ENCODE measurements at places on chromosomes 3 and 15.

GRCh38 chr3:66534304-66534845 is 33.6 kb upstream of the LRIG1 start:
- H3K27ac ChIP-seq, result no peak overlapping the region
- DNase-seq, result no peak
- H3K27me3 ChIP-seq, result no peaks in the 10 kb centered on the region
- no peaks in the 10 kb centered on the region for H3K36me3 ChIP-seq
- H3K4me1 ChIP-seq, result no peaks in the 10 kb centered on the region

- no peaks in the 10 kb centered on the region for H3K36me3 ChIP-seq
- peaks cover 26% of the 10 kb centered on the region for H3K4me1 ChIP-seq
- peak; percentile 87 for DNase-seq
- peak overlapping the region; percentile 30 for H3K27ac ChIP-seq
- H3K4me3 ChIP-seq, result no peak overlapping the region
Observed at GRCh38 chr15:63238796-63239195, 38.6 kb upstream of the APH1B start.

- H3K36me3 ChIP-seq, result no peaks in the 10 kb centered on the region
- peaks cover 9% of the 10 kb centered on the region for H3K4me1 ChIP-seq
- H3K27ac ChIP-seq, result peak overlapping the region; percentile 61
- DNase-seq, result peak; percentile 87
- H3K4me3 ChIP-seq, result no peak overlapping the region
- no peaks in the 10 kb centered on the region for H3K27me3 ChIP-seq
Observed at GRCh38 chr3:161266731-161267150, 45.6 kb downstream of the NMD3 start.

DNA sequence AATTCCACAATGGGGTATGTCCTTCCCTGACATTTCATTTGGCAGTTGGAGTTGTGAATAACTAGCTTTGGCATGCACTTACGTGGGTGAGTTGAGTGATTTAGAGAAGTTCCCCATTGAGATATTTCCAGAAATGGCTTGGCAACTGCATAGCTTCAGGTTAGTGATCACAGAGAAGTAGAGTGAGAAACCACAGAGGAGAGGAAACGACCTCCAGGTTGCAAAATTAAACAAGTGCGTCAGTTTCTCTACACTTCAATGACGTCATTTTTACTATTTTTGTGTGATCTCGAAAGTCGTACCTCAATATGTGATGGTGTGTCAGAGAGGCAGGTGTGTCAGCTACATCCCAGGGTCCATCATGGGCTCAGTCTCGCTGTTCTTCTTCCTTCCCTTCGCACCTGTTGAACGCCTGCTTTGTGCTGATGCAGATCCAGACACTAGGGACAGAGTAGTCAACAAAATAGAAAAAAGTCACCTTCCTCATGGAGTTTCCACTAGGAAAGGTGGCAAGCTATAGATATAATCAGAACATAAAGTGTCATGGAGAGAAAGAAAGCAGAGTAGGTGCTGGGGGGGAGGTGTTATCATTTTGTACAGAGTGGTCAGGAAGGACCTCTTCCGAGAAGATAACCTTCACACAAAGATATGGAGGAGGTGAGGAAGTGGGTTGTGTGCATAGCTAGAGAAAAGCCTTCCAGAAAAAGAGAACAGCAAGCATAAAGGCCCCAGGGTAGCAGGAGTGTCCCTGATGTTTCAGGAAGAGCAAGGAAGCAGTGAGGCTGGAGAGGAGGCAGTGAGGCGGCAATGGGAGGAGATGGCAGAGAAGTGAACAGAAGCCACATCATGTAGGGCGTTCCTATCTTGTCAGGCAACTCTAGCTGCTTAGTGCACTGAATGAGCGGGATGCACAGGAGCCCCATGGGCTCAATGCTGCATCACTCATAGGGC is 75.6 kb downstream of the MCTP2 start:
- no peaks in the 10 kb centered on the region for H3K36me3 ChIP-seq
- no peaks in the 10 kb centered on the region for H3K4me1 ChIP-seq
- no peaks in the 10 kb centered on the region for H3K27me3 ChIP-seq
- no peak overlapping the region for H3K4me3 ChIP-seq
- peak; percentile 83 for DNase-seq

DNA sequence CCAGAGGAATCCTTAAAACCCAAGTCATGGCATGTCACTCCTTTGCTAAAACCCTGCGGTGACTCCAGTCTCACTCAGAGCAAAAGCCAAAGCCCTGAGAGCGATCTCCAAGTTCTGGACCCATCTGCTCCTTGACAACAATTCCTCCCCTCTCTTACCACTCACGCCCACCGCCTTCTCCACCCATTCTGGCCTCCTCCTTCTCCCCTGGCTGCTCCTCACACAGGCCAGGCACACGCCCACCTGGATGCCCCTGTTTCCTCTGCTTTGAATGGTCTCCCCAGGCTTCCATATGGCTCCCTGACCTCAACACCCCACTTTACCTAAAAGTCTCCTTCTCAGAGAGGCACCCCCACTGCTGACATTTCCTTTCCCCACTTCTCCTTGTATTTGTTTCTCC is 146.1 kb upstream of the LINGO1 start:
- no peak overlapping the region for H3K27ac ChIP-seq
- H3K27me3 ChIP-seq, result no peaks in the 10 kb centered on the region
- H3K4me1 ChIP-seq, result no peaks in the 10 kb centered on the region
- no peaks in the 10 kb centered on the region for H3K36me3 ChIP-seq
- no peak for DNase-seq
- H3K4me3 ChIP-seq, result no peak overlapping the region

DNA sequence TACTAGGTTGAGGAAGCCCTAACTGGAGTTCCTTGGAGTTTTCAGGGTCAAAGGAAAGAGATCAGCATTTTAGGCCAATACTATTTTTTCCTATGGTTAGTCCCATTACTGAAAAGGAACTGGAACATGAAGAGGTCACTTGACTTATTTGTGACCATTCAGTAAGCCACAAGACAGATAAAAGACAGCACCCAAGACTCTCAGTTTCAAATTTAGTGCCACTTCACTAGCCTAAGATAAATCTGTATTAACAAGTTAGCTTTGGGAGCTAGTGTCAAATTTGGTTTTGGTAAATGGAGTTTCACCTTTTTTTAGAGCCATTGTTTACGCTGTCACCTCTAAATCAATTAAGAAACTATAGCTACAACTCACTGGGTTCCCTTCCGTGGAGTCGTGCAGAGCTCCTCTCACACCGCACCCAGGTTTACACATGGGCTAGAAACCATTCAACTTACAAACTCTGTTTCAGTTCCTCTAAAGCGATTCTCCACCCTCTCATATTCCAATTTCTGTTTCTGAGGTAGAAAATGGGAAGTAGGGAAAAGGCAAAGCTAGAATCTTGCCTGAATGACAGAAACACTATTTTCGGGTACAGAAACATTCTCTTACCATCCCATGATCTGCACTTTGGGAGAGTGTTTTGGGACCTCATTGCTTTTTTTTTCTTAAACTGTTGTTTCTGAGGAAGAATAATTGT is 14.4 kb downstream of the CCDC32 start:
- DNase-seq, result no peak
- no peak overlapping the region for H3K4me3 ChIP-seq
- H3K36me3 ChIP-seq, result peaks cover 1% of the 10 kb centered on the region

DNA sequence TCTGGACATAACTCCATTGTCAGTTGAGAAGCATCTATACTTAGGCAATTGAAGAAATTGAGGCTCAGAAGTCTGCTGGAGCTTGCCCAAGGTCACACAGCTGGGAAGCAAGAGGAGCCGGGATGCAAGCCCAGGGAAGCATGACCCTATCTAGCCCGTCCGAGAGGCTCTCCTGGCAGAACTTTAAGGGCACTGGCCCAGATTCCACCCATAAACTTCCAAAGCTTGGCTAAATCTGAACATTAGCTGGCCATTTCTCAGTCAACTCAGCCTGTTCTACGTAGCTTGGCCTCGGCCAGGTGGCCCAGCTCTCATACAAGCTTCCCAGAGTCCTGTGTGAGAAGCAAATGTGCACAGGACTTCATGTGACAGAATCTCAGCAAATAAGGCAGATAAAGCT is 75.8 kb downstream of the LRIG1 start:
- peak overlapping the region; percentile 13 for H3K27ac ChIP-seq
- H3K27me3 ChIP-seq, result no peaks in the 10 kb centered on the region
- no peaks in the 10 kb centered on the region for H3K36me3 ChIP-seq
- H3K4me1 ChIP-seq, result peaks cover 20% of the 10 kb centered on the region

- H3K27me3 ChIP-seq, result no peaks in the 10 kb centered on the region
- no peaks in the 10 kb centered on the region for H3K4me1 ChIP-seq
- H3K27ac ChIP-seq, result no peak overlapping the region
- no peak overlapping the region for H3K4me3 ChIP-seq
Observed at GRCh38 chr3:140035871-140036270, 100.9 kb downstream of the CLSTN2 start.

DNA sequence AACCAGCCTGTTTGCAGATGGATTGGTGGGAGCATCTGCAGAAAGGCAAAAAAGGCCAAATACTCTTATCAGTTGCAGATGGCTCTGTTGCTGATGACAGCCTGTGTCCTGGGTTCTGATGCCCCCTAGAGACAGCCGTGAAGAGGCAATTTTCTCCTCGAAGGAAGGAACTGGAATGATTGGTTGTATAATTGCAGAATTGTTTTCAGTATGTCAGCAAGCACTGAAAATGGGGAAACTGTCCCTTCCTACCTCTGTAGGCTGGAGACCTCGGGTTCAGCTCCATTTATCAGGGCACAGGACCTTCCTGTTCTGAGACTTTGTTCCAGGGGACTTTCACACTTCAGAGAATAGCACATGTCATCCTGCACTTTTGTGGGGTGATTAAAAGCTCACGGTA is 103.0 kb downstream of the PGPEP1L start:
- no peaks in the 10 kb centered on the region for H3K27me3 ChIP-seq
- H3K4me1 ChIP-seq, result peaks cover 14% of the 10 kb centered on the region
- no peak overlapping the region for H3K27ac ChIP-seq
- H3K36me3 ChIP-seq, result no peaks in the 10 kb centered on the region
- no peak overlapping the region for H3K4me3 ChIP-seq
- peak; percentile 65 for DNase-seq

- H3K4me1 ChIP-seq, result peaks cover 5% of the 10 kb centered on the region
- peak overlapping the region; percentile 36 for H3K4me3 ChIP-seq
- no peaks in the 10 kb centered on the region for H3K27me3 ChIP-seq
- no peaks in the 10 kb centered on the region for H3K36me3 ChIP-seq
- peak; percentile 65 for DNase-seq
- H3K27ac ChIP-seq, result peak overlapping the region; percentile 70
Observed at GRCh38 chr3:114213627-114214541, 23.5 kb downstream of the ZNF80 start.

DNA sequence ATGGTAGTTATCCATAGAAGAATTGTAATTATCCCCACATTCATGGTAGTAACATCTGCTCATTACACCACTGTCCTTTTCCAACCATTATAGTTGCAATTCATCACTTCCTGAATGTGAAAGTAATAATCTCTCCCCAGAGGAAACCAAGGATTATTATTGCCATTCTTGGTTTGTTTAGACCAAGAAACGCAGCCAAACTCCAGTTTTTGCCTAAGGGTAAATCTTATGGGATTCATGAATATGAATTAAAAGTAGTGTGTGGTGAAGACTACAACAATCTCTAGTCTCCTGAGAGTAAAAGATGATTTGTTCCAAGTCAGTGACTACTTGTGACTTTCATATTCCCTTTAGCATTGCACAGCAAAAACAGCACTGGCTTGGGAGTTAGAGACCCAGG is 45.7 kb upstream of the ABI3BP start:
- H3K27me3 ChIP-seq, result no peaks in the 10 kb centered on the region
- no peak overlapping the region for H3K27ac ChIP-seq
- H3K4me1 ChIP-seq, result peaks cover 12% of the 10 kb centered on the region
- no peaks in the 10 kb centered on the region for H3K36me3 ChIP-seq
- DNase-seq, result no peak
- H3K4me3 ChIP-seq, result no peak overlapping the region

DNA sequence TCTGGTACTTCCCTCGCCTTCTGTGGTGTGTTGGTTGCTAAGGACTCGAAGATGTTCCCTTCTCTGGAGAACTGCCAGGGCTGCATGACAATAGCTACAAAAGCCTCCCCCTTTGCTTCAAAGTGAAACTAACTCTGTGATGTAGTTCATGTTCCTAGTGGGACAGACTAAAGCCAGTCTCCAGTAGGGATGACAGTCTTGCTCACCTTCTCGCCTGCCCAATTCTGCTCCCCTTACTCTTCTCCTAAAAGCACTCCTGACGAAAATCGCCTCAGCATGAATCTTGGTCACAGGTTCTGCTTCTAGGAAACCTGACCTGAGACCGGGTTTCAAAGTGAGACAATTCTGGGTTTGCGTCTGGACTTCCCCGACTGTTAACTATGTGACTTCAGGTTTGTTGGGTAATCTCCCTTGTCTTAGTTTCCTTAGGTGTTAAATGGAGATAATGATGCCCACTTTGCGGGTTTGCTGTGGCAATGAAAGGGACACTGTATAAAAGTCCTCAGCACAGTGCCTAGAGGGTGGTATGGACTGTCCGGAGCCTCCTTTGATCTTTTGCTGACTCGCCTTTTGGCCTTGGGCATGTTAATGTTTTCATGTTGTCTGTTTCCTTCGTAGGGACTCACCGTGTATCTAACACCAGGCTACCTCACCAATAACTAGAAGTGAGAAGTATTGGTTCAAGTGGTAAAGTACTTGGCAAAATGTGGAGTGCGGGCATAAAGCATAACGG is 24.9 kb upstream of the THRB start:
- no peaks in the 10 kb centered on the region for H3K36me3 ChIP-seq
- no peaks in the 10 kb centered on the region for H3K27me3 ChIP-seq
- H3K4me3 ChIP-seq, result no peak overlapping the region
- no peak overlapping the region for H3K27ac ChIP-seq
- DNase-seq, result no peak
- H3K4me1 ChIP-seq, result no peaks in the 10 kb centered on the region

DNA sequence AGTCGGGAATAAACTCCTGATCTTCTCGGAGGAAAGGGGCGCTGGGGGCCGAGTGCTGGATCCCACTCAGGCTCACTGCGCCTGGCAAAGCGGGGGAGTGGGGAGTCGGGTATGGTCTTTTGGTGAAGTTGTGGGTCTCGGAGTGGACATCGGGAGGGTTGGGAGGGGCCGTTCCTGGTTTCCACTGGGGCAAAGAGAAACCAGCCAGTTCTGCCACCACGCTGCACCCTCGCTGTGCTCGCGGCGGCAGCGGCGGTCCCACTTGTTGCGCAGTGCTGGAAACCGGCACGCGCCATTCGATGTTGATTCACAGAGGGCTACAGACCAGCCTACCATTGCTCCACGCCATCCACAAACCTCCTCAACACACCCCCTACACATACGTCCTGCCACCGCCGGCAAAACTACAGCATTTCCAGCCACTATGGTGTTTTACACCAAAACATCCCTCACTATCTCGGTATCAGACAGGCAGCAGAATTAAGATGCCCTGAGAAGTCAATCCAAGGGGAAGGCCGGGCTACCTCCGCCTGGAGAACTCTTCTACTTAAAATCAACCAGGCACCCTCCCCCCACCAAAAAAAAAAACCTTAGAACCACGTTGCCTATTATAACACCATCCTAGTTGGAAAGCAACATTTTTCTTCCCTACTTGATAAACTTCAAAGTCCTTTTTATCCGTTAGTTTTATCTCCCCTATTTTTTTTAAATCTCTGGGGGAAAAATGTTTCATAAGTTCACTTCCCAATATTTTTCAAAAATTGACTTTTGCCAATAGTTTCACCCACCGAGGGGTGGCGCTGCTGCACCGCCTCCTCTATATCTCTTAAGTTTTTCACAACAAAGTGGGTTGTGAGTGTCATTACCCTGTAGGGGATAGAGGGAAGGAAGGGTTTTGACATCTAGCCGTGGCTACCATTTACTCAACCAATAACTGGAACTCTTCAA is 3.6 kb downstream of the BCL6 start:
- H3K4me1 ChIP-seq, result peaks cover 15% of the 10 kb centered on the region
- H3K27me3 ChIP-seq, result no peaks in the 10 kb centered on the region
- H3K4me3 ChIP-seq, result peak overlapping the region; percentile 87
- peak; percentile 79 for DNase-seq
- peak overlapping the region; percentile 93 for H3K27ac ChIP-seq

Measured in fibroblast of lung (primary cell).